Activated CD4-positive, alpha-beta T cell treated with anti-CD3 and anti-CD28 coated beads for 48 hours (primary cell): ENCODE measurements at places on chromosomes 1 and 21.

DNA sequence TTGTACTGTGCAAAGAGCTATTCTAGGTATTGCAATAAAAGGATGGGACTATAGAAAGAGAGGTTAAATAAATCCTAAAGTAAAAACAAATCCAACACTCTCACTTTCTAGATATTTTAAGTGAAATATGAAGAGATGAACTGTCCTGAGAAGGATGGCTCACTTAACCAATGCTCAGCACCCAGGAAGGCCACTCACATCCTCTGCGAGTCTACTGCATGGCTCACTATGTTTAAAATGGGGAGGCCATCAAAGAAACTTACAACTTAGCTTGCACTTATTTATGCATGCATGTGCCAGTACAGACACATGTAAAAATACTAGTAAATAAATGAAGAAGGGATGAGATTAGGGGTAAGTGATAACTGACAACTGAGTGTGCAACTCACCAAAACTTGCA is 37.5 kb downstream of the PLPPR5 start:
- DNase-seq, result no peak

- DNase-seq, result no peak
Measured at GRCh38 chr21:34100790-34101189, 27.4 kb downstream of the MRPS6 start.

- no peak for DNase-seq
Measured at GRCh38 chr1:211378844-211379243, 52.2 kb downstream of the TRAF5 start.

DNA sequence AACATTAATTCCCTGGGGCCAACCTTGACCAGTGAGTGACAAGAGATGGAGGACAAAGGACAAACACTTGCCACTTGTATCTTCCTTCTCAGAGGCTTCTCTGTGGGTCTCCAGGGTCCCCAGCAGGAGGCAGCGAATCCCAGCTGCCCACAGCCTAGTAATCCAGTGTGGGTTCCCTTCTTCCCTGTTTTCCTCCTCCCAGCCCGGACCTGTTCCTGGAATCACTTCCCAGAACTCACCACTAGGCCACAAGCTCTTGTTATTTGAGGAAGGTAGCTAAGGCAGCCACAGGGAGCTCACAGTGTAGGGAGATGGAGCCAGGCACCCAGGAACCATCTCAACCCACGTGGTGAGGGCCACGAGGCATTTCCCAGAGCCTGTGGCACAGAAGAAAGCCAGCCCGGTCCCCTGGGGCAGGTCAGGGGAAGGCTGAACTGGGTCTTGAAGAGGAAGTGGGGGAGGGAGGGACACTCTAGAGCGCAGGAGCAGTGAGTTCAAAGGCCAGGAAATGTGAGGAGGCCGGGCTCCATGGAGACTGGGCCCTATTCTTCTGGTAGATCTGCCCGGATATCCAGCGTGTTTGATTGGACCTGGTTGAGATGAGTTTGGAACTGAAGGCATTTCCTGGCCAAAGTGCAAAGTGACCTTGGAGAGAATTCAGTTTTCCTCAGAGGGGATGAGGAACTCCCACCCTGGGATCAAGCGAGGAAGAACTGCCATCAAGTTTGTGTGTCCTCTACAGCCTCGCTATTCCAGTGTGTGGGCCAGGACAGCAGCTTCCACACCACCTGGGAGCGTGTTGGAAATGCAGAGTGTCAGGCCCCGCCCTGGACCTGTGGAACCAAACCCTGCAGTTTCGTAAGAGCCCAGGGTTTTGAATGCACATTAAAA is 20.3 kb upstream of the C2CD2 start:
- DNase-seq, result no peak

- no peak for DNase-seq
Measured at GRCh38 chr1:89761901-89762300, 58.9 kb upstream of the LRRC8D start.

DNA sequence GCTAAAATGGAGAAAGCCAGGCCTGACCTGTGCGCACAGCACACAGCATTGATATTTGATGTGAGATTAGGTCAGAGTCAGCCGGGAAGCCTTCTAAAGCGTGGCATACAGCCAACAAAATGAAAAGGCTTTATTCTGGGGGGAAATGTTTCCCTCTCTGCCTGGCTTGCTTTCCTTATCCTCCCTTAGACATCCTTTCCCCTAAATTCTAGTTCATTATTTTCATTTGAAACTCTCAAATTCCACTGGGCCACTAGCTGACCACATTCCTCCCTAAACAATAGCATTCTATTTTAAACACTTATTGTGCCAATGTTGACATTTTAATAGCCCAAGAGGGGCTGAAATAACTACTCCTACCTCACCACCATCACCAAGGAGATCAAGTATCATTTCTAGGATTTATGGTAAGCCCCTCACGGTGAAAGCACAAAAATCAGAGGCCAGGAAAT is 49.4 kb downstream of the LEPR start:
- DNase-seq, result no peak

- no peak for DNase-seq
Measured at GRCh38 chr1:159823406-159823805, 3.3 kb upstream of the SLAMF8 start.

DNA sequence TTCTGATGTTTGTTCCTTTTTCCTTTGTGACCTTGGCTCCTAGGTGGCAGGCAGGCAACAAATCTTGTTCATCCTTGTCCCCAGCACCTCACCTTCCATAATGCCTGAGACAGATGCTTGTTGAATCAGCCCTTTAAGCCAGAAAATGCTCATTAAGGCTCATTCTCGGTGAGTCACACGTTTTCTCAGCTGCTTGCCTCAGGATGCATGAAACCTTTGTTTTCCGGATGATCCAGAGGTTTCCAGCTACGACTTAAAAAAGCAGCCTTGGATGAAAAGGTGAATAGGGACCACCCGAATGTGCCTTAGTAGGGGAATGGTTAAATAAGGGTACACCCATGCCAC is 4.6 kb upstream of the ATP13A2 start:
- no peak for DNase-seq

DNA sequence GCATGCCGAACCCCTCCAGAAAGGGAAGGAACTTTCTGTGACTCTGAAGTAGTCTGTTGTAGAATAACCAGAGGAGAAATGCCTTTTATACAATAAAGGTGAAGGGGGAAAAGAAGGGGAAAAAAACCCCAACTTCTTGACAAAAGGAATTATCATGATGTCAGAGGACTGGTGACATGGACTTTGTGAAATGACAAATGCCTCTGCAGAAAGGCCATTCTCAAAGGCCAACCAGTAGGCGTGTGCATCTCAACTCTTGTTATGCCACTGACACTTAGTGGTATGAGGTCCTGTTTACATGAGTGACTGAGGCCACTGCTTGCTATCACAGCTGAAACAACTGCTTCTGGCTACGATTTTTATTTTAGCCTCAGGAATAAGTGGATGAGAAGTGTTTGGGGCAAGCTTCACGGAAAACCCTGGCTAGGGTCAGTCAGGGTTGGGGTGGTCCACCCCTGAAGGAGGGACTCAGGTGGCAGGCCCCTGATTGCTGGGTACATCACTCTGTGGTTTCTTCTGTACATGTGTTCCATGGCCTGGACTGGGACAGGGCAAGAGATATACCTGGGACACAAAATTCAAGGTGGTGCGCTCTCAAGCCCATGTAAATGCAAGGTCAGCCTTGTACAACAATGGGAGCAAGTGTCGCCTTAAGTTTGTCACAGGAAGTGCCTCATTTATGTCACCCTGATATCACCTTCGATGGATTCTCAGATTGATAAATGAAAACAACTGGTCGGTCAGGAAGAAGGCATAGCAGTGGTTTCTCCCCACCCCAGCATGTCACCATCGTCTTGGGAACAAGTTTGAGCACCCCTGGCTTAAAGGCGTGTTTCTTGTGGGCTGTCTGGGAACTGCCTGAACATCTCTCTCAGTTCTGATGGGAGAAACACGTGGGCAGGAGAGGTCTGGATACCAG is 12.4 kb downstream of the RUNX1 start:
- DNase-seq, result no peak

- DNase-seq, result no peak
Measured at GRCh38 chr1:168433238-168433637, 110.6 kb downstream of the XCL2 start.

- DNase-seq, result no peak
Measured at GRCh38 chr1:217622042-217622441, 8.8 kb downstream of the GPATCH2 start.

DNA sequence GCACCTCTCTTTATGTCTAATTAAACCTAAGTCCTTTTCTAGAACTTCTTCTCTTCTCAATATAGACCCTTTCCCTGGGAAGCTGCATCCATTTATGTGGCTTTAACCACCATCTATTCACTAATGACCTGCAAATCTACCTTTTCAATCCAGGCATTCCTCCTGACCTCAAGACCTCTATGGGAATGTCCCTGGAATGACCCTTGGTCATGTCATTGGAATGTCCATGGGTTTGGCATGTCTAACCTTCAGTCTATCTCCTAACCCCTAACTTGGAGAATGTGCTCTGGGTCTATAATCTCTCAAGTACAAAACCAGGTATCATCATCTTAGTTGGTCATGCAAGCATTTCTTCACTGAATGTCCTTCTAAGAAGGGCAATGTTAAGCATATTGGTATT is 196.1 kb downstream of the KCNH1 start:
- no peak for DNase-seq

GRCh38 chr1:117664314-117664713 is 58.5 kb downstream of the TENT5C start:
- DNase-seq, result peak; percentile 65

DNA sequence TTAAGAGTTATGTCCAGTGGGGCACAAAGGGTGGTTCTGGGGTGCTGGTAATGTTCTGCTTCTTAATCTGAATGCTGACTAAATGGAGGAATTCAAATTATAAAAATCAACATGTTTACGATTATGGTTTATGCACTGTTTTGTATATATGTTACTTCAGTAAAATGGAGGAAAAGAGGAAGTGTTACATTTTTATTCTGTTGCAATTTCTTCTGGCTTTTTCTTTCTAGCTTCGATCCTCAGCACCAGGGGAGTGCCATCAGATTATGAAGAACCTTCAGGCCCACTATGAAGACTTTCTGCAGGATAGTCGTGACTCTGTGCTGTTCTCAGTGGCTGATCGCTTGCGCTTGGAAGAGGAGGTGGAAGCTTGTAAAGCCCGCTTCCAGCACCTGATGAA is 105.5 kb downstream of the MACF1 start:
- no peak for DNase-seq

- no peak for DNase-seq
Measured at GRCh38 chr1:67777016-67777415, 56.3 kb downstream of the GNG12 start.

- peak; percentile 55 for DNase-seq
Measured at GRCh38 chr1:40032240-40032891, 8.2 kb upstream of the CAP1 start.

GRCh38 chr1:76770979-76771378 is 96.3 kb upstream of the ST6GALNAC5 start:
- no peak for DNase-seq

GRCh38 chr1:200183637-200184036 is 156.1 kb downstream of the NR5A2 start:
- DNase-seq, result no peak

DNA sequence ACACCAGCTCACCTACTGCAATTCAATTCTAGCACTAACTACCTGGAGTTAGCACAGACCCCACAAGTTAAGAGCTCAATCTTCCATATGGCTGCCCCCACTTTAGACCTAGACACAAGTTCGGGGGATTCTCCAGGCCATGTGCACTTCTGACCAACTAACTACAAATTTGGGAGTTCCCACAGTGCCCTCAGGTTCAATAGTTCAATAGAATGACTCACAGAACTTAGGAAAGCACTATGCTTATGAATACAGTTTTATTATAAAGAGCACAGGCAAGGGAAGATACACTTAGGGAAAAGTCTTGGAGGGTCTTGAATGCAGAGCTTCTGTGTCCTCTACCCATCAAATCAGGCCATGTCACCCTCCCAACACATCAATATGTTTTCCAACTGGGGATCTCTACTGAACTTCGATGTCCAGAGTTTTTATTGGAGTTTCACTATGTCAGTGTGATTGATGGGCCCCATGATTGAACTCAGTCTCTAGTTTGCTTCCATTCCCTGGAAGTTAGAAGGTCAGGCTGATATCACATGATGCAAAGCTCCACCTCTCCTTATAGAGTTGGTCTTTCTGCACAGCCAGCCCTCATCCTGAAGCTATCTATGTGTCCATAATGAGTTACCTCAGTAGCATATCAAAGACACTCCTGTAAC is 46.1 kb downstream of the RAVER2 start:
- DNase-seq, result no peak

- no peak for DNase-seq
Measured at GRCh38 chr1:97170300-97170699, 448.7 kb downstream of the PTBP2 start.

DNA sequence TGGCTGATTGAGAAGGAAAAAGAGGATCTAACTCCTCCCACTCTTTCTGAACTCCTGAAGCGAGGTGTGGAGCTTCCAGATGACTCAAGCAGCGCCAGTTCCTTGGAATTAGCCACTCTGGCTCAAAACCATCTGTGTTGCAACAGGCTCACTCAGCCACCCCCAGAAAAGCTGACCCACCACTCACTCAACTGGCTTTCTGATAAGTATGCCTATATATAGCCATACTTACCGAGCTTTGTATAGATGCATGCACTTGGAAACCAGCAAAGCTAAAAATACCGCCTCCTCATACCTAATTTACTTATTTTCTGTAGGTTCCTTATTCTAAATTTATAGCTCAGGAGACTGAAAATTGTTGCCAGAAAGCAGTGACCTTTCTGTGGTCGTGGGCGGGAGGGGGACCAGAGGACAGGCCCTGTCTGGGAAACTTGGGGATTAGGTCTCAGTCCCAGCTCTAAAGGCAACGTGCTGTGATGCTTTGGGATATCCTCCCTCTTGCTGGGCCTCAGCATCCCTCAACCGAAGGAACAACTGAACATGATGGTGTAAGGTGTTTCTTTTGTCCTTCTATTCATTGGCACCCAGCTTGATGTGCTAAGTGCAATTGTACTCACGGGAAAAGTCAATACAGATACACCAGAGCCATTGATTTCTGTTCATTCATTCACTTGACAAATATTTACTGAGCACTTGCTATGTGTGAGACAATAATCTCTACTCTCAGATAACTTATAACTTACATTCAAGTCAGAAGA is 65.7 kb downstream of the NENF start:
- no peak for DNase-seq

DNA sequence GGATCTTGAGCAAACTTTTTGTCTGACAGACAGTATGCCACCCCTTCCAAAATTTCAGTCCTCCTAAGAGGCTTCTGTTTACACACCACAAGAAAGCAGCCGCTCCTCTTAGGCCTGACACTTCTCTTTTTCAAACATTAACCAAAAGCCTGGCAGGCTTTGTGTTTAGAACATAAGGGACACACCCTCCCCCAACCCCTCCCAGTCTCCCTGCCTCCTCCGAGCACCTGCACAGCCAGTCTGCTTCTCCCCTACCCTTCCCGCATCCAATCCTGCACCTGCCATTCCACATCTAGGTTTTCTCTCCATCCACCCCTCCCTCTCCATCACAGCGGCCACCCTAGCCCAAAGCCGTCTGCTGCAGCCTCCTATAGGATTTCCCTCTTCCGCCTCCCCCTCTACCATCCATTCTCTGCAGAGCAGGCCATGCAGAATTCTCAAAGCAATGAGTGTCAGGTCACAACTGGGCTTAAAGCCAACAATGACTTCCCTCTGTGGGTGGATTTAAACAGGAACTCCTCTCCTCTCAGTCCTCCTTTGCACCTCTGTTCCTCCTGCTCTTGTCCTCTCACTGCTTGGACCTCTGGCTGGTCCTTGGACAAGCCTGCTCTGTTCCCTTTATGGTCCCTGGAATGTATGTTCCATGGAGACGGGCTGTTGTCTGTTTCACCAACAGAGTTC is 478.2 kb downstream of the NPHP4 start:
- no peak for DNase-seq
